ENCODE measurements at places on chromosomes 6 and 20.
A peak's percentile ranks its signal among the peaks of the same experiment; 100 is the strongest.

- no peak for DNase-seq
These were observed 398.2 kb downstream of the COL12A1 start for GRCh38 chr6:74807674-74808073.

GRCh38 chr6:75306064-75306463 lies 21.5 kb upstream of the TMEM30A start:
- DNase-seq = no peak

DNA sequence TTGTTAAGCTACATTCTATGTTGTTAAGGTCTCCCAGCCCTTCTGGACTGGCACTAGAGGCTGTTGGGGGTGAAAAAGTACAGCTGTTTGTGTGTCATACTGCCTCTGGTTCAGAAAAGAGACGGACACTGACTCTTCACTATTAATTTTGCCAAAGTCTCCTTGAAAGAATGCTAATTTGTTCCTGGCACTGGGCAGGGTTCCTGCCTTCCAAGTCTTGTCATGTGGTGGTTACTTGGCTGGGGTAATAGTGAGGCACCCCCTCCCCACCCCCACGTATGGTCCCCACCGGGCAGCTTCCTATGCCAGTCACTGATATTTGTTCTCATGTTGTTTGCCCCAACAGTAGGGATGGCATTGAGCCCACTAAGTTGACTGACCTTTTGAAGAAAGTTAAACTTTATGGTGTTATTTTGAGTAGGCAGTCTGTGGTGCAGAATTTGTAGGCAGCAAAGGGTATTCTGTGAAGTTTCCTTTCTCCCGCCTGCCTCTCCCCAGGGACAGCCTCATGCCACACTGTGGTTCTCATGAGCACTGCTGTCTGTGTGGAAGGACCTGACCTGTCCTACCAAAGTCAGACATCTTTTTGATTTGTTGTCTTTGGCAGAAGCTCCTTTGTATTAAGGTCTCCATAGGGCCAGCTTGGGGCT lies 8.7 kb downstream of the CDS2 start:
- DNase-seq = no peak

DNA sequence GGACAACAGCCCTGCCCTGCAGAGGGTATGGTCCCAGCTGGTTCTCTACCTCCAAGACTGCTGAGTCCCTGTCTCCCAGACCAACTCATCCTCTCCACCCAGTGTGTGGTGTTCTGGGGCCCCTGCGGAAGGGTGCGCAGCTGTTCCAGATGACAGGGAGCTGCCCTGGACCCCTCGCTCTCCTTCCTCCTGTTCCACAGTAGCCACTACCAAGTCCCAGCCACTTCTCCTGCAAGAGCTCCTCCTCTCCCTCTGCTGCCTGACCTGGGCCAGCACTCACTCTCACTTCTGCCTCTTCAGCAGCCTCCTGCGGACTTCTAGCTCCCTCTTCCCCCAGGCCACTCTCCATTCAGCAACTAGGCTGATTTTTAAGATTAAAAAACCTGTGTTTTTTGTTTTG lies 40.1 kb upstream of the TMEM181 start:
- DNase-seq = no peak

GRCh38 chr6:73580247-73581149 lies 59.7 kb upstream of the EEF1A1 start:
- DNase-seq = peak; percentile 69

- DNase-seq = no peak
These were observed 23.1 kb downstream of the IYD start for GRCh38 chr6:150391890-150392289.

DNA sequence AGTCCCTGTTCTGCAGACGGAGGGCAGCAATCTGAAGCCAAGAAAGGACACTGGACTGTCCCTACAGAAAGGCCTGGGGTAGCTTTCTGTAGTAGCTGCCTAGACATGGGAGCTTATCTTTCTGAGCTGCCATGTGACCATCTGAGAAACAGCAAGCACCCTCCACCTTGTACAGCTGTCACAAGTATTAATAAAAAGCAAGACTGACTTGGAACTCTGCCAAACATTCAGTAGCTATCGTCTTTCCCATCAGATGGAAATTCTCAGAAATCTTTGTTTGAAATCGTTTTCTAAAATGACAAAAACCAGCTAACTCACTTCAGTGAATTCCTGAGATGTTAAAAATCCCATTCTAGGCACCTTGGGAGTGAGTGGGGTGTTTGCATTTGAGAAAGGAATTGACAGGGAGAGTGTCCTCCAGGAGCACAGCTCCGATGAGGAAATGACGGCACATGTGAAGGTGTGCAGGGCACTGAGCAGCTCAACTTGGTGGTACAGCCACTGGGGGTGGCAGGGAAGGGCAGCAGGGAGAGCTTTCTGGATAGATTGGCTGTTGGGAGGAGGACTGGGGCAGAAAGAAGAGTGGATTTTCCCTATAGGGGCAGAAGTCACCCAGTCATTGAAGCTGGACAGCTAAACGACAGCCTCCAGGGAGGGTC lies 24.5 kb downstream of the ACSS1 start:
- no peak for DNase-seq

Measured in stimulated activated CD4-positive, alpha-beta T cell treated with anti-CD3 and anti-CD28 coated beads, Interleukin-2, amount 100 ng/mL, for 4 hours (primary cell).